GDM1 (cell line): ENCODE measurements at places on chromosomes 4 and X.

- DNase-seq, result no peak
Observed at GRCh38 chr4:23942471-23942870, 52.6 kb upstream of the PPARGC1A start.

DNA sequence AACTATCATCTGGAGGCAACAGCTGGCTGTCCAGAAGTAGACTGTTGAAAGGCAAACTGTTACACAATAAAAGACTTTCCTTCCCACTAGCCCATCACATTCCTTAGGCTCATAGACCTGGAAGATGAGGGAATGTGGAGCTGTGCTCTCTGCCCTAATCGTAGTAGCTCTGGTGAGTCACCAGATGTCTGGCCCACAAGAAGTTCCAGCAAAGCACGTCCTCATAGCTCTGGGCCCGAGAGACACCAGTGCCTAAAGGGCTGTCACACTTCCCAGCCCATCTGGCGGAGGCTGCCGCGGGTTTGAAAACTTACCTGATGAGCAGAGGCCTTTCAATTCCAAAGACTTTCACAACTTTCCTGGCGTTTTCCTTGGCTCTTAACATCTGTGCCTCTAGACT is 81.7 kb upstream of the STOX2 start:
- no peak for DNase-seq

GRCh38 chr4:186307916-186308315 is 41.9 kb downstream of the F11 start:
- DNase-seq, result no peak

DNA sequence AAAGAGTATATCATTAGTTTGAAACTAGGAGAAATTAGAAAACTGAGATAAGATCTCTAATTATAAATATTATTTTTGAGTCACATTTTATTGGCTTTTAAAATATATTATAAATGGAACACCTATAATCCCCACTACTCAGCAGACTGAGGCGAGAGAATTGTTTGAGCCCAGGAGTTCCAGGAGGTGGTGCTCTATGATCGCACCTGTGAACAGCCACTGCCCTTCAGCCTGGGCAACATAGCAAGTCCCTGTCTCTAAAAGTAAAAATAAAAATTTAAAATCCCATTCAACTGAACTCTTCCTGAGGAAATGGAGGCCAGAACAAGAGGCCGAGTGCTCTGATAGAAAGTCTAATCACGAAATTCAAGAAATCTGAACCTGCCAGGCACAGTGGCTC is 6.3 kb upstream of the C4orf36 start:
- DNase-seq, result no peak
